ENCODE measurements at places on chromosomes 2 and 18.

DNA sequence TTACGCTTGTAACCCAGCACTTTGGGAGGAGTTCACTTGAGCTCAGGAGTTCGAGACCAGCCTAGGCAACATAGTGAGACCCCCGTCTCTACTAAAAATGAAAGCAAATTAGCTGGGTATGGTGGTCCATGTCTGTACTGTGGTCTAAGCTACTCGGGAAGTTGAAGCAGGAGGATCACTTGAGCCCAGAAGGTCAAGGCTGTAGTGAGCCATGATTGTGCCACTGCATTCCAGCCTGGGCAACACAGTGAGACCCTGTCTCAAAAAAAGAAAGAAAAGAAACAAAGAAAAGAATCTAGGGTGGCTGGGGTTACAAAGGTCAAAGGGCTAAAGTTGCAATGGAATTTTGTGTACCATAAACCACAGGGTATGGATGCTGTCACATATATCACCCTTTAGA, 41.3 kb downstream of the KIF3C start:
- DNase-seq = no peak

DNA sequence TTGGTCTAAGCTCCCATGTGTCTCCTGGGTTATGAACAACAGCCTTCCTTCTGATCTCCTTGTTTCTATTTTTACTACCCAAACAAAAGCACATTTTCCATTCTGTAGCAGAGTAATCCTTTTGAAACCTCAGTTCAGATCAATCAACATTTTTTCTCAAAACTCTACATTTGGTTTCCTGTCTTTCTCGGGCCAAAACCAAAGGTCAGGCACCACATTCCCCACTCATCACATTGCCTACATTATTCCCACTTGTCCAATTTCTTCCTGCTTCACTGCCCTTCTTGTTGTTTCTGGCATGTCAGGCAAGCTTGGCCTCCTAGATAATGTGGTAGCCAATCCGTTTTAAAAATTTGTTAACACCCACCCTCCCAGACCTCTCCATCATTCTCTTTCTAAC, 196.8 kb downstream of the PPP1R1C start:
- DNase-seq = no peak

- DNase-seq = no peak
These were observed 231.9 kb upstream of the RAB6C start for GRCh38 chr2:129747500-129748125.

DNA sequence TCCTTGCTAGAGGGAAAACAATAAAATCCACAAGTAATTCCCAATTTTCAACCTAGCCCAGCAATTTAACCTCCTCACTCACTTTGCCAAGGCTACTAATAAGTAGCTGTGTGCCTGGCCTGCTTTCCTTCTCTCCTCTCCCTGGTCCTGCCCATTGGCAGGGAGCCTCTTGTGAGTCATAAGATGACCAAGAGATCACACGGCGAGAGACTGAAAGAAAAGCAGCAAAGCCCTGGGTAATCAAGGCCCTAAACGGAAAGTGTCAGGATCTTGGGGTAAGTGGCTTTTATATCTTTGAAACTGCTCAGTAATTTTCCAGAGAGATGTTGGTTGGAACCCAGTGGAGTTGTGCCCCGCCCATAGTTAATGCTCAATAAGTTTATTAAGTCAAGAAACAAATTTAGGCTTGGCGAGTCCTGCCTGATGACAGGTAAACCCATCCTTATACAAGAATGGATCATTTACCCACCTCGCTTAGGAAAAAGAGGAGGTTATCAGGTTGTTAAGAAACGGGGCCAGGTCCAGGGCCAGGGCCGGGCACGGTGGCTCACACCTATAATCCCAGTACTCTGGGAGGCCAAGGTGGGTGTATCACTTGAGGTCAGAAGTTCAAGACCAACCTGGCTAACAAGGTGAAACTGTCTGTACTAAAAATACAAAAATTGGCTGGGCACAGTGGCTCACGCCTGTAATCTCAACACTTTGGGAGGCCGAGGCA, 10.0 kb upstream of the ADAM17 start:
- DNase-seq = peak; percentile 53

DNA sequence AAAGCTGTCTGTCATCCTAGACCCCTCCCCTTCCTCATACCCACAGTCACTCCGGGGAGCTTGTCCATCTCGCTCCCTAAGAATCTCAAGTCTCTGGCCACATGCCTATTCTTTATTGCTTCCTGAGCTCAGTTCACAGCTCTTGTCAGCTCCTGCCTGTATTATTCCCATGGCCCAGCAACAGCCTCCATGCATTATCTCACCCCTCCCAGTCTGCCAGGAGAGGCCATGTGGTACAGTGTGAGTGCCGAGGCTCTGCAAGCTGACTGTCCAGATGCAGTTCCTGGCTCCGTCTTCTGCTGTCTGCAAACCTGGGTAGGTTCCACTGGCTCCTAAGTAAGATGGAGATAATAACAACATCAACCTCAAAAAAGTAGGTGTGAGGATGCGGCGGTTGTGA, 79.7 kb downstream of the MRPS9 start:
- DNase-seq = no peak

DNA sequence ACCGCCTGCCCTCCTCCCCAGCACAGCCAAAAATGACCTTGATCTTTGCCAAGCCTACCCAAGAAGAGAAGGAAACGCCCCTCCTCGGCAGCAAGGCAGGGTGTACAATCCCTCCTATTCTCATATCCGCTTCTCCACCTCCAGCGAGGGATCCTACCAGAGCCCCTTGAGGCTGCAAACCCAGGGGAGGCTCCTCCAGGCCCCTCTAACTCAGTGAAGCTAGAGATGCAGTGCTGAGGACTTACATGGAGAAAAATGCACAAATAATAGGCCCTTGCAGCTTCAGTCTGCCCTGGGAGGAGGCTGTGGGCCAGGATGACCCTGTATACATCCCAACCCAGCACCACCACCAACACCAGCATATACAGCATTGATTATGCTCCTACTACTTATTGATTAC, 46.9 kb upstream of the POMC start:
- no peak for DNase-seq

DNA sequence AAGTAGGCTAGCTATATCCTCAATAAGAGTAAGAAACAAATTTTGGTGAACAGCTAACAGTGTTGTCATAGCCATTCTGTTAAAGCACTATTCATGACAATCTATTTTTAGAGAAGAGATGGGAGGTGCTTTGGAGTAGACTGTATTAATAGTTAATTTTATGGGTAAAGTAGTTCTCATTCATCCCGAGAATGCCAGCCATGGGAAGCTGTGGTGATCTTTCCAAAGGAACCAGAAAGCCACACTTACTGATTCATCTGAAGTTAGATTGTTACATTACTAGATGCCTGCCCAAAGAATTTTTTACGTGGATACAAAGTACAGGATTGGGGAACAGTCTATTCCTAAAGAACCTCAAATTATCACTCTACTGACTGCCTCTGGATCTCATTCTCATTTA, 74.6 kb downstream of the ZRANB3 start:
- no peak for DNase-seq

DNA sequence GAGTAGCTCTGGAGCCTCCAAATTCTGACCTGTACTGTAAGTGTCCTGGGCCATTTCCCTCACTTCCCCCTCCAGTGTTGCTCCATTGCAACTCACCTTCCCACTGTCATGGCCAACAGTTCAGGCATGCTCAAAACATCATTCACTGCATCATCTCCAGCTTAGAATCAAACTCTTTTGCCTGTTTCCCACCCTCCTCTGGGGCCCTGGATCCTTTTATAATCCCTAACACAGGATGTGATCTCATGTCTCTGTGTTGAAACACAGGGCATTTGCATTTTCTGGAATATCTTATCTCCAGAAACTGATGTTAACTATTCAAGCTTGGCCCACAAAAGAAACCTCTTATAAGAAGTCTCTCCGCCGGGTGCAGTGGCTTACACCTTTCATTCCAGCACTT, 3.0 kb downstream of the DPP4 start:
- no peak for DNase-seq

GRCh38 chr18:22745966-22746365, 187.2 kb upstream of the RBBP8 start:
- DNase-seq = no peak

DNA sequence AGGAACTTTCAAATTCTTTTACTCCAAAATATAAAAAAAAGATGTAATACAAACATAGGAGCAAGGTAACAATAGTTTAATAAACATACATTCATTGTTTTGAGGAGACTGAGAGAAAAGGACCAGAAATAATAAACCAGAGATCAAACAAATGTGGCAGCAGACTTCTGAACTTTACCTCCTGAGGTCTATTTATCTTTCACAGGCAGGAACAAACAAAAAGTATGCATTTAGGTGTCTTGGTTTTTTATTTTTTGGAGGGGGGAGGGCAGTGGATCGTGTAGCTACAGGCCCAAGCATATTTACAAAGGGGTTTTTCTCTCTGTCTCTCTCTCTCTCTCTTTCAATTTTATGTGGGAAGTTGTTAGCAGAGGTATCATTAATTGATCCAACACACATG, 5.6 kb downstream of the PPP4R1 start:
- DNase-seq = no peak

DNA sequence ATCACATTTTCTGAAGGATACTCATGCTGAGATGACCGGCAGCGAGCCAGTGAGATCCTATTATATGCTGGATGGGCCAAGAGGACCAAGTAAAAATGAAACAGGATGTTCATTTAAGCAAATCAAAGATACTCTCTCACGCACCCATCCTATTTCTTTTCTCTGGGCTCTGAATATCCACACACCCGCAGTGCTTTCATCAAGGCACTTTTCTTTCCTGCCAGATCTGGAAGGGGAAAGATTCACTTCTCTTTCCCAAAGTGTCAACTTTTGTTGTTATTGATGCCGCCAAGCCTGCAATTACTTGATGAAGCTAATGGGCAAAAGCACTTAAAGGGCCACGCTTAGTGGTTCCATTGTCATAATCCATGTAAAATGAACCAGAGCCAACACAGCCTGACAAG, 191.9 kb upstream of the CHAC2 start:
- no peak for DNase-seq

GRCh38 chr2:206573793-206574192, 68.5 kb upstream of the FAM237A start:
- DNase-seq = no peak

DNA sequence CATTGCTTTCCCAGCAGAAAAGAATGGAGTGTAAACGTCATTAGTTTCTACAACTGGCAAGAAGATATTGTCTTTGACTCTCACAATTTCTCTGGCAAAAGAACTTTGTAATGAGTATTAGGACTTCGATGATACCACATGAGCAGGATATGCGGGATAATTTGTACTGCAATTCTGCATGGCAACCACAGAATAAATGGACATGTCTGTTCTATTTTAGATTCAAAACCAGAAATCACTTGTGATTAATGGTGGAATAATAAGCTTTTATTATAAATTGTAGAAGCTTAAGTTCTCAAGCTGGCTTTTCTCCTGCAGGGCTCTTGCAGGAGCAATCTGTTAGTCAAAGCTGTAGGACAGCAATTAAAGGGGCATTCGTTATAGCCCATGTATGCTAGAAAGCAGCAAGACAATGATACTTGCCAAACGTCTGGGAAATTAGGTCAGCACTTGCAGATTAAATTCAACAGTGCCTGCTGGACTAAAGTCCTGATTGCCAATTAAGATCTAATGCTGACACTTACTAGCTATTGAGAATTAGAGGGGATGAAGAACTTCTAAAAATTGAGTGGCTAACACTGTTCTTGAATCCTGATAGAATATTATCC, 177.9 kb downstream of the PTH2R start:
- DNase-seq = no peak

- DNase-seq = peak; percentile 94
These were observed 7.5 kb downstream of the SERTAD2 start for GRCh38 chr2:64646007-64646880.

GRCh38 chr2:121686902-121687301, 37.6 kb upstream of the CLASP1 start:
- no peak for DNase-seq

- no peak for DNase-seq
These were observed 26.9 kb downstream of the KLHL29 start for GRCh38 chr2:23411752-23412431.

DNA sequence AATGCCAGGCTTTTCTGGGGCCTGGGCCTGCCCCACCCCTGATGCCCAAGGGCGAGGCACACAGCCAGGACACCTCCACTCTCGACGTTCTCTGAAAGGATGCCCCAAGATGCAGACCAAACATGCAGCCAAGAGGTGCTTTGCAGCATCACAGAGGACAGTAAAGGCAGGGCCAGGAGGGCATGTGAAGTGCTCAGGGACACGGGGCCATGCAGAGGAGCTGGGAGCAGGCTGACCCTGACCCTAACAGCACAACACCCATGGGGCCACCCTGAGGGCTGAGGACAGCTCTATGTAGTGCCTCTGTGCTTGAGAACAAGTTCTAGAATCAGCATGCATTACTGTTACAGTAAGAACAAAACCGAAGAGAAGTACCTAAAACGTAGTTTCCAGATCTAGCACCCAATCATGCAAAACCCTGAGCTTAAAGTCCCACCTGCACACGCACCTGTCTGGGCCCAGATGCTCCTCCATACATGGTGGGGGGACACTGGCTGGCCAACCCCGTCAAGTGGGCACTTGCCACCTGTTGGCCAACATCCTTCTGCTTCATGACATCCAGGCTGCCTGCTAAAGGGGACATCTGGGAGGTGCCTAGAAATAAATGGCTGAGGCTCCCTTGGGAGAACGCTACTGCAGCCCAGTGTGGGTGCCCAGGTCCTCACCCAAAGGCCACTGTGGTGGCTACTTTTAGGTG, 15.4 kb downstream of the HS6ST1 start:
- no peak for DNase-seq

- no peak for DNase-seq
These were observed 1.7 kb downstream of the CXCR4 start for GRCh38 chr2:136116151-136116812.

GRCh38 chr18:58222432-58223125, 178.6 kb downstream of the NEDD4L start:
- peak; percentile 47 for DNase-seq

DNA sequence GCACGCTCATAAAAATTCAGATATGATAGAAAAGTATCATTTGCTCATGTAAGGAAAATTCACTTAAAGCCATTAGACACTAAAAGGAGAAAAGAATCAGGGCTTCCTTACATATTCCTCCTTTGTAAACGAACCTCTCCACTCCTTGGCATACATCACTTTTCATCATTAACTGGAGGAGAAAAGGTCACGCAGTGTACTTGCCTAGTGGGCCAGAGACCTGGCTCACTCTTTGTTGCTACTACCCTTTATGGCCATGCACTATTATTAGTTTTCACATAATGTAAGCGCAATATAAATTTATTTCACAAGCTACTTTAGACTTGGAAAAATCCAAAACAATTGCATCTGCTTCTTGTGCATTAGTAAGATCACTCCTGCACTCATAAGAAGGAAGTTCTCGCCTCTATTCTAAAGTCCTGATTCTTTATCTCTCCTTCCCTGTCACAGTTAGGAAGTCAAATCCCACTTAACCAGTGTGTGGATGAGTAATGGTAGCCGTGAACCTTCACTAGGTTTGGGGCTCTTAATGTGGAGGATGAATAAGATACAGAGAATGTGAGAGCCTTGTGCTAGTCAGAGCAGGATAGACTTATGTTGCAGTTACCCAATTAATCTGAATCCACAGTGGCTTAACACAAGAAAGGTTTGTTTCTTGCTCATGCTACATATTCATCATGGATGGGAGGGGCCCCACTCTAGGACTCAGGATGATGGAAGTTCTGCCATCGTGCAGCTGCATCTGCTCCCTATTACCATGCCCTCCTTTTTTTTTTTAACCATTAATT, 115.0 kb upstream of the GLS start:
- no peak for DNase-seq
